ENCODE measurements at places on chromosomes 5 and 9. TPM values are rescaled to one million over a fixed set of nuclear protein-coding genes. Genes with fewer than 3 reads are reported as not detected.

CDH12 gene
- 2.3 TPM for polyA plus RNA-seq

UBE2QL1 gene
- polyA plus RNA-seq: 12.9 TPM

PCDHGC4 gene
- 4.3 TPM for polyA plus RNA-seq

SPINK13 gene
- polyA plus RNA-seq: not detected

NUTM2F gene
- 1.5 TPM for polyA plus RNA-seq

CRB2 gene
- polyA plus RNA-seq: 0.70 TPM

NEURL1B gene
- 12.7 TPM for polyA plus RNA-seq

GPR151 gene
- polyA plus RNA-seq: 1.0 TPM

STPG3 gene
- not detected for polyA plus RNA-seq

CACFD1 gene
- polyA plus RNA-seq: 78.0 TPM

HMCN2 gene
- polyA plus RNA-seq: 0.18 TPM

SLC34A3 gene
- polyA plus RNA-seq: 0.27 TPM

RNF183 gene
- polyA plus RNA-seq: not detected

AGXT2 gene
- polyA plus RNA-seq: not detected

C9 gene
- not detected for polyA plus RNA-seq

ADGRD2 gene
- polyA plus RNA-seq: not detected

ADCY2 gene
- polyA plus RNA-seq: 1.9 TPM

SOHLH1 gene
- not detected for polyA plus RNA-seq

FPGS gene
- polyA plus RNA-seq: 60.5 TPM

FOXD4L3 gene
- not detected for polyA plus RNA-seq

GHR gene
- polyA plus RNA-seq: 0.31 TPM

IRGM gene
- polyA plus RNA-seq: not detected

IGFBPL1 gene
- 372 TPM for polyA plus RNA-seq

LRRC19 gene
- not detected for polyA plus RNA-seq

GLDC gene
- polyA plus RNA-seq: 11.4 TPM
